ENCODE measurements at places on chromosomes 7 and 10.

DNA sequence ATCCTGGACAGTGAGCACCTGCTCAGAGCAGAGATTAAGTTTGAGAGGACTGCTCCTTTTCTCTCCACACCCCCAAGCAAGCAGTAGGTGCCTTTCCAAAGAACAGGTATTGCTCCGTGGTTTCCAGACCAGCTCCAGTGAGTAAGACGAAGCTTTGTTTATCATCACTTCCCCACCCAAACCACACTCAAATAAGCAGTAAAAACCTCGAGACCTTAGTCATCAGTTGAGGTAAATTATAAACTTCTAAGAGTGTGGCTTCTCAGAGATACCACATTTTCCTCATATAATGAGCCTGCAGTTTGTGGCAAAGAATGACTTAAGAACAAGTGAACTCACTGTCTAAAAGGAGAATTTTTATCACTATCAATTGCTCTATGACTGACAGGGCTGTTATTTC, 50.0 kb upstream of the GRB10 start:
- no peak for DNase-seq

DNA sequence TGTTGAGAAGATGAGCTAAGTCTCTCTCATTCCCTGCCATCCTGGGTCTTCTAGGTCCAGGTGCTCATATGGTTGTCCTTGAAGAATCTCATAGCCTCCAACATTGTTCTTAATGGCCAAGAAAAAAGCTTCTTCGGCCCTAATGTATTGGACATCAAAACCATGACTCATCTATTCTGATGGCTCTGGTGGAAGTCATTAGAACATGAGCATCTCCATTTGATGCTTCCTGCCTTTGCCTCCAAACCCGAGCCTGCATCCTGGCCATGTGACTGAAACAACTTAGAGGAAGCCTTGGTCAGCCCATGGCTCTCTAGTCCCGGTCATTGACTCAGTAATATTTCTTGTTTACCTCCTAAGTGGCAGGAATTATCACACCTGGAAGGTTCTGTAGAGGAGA, 264.1 kb upstream of the FZD8 start:
- no peak for DNase-seq

GRCh38 chr10:26367771-26368170, 70.4 kb upstream of the APBB1IP start:
- peak; percentile 20 for DNase-seq

GRCh38 chr10:78960316-78960800, 108.4 kb upstream of the ZMIZ1 start:
- DNase-seq: no peak

GRCh38 chr7:96380111-96380512, 58.2 kb upstream of the SLC25A13 start:
- DNase-seq: no peak

DNA sequence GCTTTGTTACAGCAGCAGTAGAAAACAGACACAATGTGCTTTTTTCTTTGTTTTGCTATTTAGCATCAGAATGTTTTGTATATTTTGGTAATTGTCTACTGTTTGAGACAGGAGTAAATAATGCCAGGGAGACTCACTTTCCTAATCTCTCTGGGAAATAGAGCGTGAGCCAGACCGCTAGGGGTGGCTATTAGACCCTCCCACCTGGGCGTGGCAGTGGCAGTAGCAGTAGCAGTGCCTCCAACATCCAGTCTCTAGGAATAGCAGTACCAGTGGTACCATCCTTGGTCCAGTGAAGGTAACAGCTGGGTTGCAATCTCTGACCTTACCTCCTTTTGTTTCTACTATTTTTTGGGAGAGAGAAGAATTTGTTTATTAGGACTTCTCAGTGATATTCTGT, 165.7 kb upstream of the MAGI2 start:
- no peak for DNase-seq

GRCh38 chr10:14975672-14976273, 16.6 kb downstream of the MEIG1 start:
- no peak for DNase-seq

GRCh38 chr7:105209870-105210269, 178.9 kb downstream of the SRPK2 start:
- DNase-seq: no peak

DNA sequence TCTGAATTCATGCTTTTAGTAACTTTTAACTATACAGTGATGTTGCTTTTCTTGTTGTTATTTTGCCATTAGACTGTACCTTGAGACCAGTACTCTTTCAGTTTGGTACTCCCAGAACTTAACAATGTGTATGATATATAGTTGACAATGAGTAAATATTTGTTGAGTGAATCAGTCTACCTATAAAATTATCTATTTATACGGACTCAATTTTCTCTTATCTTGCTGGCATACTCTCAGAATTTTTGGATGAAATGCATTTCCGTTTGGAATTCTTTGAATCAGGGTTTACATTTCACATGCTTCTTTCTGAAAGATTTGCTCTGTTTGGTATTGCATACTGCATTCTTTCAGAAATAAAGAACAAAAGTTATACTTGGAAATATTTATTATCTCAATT, 47.8 kb upstream of the LRRC17 start:
- DNase-seq: no peak

- no peak for DNase-seq
Measured at GRCh38 chr7:2640482-2640830, 8.7 kb downstream of the TTYH3 start.

DNA sequence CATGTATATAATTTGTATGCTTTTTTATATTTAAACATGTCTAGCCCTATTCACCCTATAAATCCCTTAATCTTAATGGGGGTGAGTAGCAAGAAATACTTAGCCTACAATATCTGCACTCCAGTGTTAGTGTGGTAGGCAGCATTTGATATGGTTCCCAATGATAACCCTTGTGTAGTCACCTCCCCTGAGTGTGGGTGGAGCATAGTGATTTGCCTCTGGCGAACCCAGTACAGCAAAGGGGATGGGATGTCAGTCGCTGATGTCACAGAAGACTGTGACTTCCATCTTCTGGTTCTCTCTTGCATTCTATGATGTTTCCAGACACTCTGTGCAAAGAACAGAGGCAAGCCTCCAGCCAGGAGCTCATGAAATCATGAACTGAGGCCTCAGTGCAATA, 211.2 kb downstream of the CRPPA start:
- DNase-seq: no peak

DNA sequence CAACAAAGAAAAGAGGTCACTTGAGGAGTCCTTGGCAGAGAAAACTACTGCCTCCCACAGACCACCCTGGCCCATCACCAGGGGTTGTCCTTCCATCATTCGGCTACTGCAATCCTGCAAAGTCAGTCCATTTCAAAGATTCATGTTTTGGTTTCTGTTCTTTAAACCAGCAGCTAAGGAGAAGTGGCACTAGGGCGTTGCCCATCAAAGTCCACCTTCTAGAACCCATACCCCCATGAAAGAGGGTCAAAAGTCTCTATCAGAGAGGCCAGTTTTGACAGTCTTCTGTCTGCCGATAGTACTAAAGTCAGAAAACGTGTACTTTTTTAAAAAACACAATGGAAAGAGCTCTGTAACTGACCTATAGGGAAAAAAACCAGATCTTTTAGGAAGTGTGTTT, 14.4 kb downstream of the CCDC6 start:
- DNase-seq: no peak

DNA sequence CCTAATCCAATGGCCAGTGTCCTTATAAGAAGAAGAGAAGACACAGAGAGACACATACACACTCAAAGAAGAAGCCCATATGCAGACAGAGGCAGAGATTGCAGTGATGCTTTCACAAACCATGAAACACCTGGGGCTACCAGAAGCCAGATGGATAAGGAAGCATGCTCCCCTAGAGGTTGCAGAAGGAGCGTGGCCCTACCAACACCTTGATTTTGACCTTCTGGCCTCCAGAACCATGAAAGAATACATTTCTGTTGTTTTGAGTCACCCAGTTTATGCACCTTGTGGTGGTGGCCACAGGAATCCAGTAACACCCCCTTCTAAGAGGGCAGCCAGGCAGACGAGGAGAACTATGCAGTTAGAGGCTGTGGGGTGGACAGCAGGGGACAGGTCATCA, 43.5 kb downstream of the AOC1 start:
- no peak for DNase-seq

GRCh38 chr7:7719236-7719635, 829 bp upstream of the RPA3 start:
- no peak for DNase-seq

DNA sequence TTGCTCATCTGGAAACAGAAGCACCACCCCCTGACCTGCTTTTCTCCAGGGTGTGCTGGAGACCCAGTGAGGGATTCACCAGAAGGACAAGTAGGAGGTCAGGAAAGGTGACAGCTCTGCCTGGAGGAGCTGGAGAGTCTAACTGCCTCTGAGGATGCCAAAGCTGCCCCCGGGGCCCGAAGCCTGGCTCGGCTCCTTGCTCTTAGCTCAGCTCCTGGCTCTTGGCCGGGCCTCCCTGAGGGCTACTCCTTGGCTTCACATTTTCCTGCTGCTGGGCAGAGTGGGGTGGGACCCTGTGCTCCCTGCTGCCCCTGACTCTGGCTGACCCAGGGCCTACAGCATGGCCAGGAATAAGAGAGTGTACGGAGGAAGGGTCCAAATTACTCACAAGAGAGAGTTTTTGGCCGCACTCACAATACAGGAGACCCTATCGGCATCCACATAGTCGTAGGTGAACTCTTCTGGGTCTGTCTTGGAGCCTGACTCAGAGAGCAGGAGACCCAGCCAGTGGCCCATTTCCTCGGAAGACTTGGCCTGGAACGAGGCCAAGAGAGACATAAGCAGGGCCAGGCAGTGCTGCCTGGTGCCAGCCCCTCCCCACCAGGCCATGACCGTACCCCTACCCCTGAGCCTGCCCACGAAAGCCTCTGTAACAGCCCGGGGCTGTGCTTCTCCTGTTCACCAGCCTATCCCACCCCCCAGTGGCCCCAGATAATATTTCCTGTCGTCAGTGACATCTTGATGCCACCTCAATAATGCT, 63.1 kb downstream of the VWA2 start:
- no peak for DNase-seq

GRCh38 chr7:98400542-98401340, at the start of gene BAIAP2L1:
TSS of gene BAIAP2L1 (minus strand) at chr7:98401090. CDS start at chr7:98400852, 238 bp downstream.
- peak; percentile 82 for DNase-seq

DNA sequence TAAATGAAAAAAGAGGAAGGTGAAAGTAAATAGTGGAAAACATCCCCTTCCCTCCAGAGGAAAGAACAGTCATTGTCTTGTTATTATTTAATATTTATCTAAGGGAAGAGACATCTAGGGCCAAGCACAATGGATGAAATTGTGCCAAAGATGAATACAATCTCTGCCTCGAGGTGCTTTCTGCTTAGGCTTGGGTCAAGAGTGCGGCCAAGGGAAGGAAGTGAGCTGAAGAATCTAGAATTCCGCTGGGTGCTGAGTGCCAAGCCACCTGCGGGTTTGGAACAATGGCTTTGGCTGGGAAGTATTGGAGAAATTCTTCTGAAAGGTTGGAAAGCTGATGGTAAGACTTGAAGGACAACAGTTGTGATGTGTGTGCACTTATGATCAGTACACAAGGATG, 531.3 kb upstream of the FZD8 start:
- DNase-seq: no peak

GRCh38 chr7:128366300-128366699, 4.8 kb upstream of the PRRT4 start:
- DNase-seq: no peak

DNA sequence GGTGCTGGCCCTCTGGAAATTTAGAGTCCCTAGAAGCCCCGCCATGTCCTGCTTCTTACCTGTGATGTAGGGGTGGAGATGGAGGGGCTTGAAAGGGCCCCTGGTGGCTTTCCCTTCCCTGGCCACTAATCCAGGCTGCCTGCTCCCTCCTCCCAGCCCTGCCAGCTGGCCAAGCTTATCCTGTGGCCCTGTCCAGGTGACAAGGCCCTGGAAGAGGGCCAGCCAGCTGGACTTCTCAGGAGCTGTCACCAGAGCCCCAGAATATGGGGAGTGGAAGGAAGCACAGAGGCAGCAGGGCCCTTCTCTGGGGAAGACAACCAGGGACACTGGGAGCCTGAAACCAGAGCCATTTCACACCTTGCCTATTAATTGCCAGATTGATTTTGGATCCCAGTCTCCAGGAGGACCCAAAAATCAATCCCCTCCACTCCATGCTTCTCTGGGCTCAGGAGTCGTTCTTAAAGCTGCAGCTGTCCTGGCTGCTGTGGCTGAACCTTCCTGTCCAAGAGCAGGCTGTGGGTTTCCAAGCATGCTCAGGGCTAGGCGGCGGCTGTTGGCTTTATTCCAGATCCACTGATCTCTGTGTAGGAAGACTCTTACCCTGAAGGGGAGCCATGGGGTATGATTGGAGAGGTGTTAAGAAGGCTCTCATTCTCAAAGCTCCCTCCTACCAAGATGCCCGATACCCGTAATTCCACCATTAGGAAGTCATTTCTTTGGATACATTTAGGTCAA, 52.6 kb upstream of the PCBD1 start:
- no peak for DNase-seq

GRCh38 chr10:13716081-13717071, 129.6 kb downstream of the PRPF18 start:
- no peak for DNase-seq

- no peak for DNase-seq
Measured at GRCh38 chr10:16242859-16243613, 193.8 kb upstream of the PTER start.

GRCh38 chr10:9149134-9149533, 1094.6 kb downstream of the GATA3 start:
- no peak for DNase-seq

- no peak for DNase-seq
Measured at GRCh38 chr7:155375337-155376277, 77.9 kb downstream of the INSIG1 start.

- DNase-seq: no peak
Measured at GRCh38 chr10:32054094-32054493, 2.1 kb downstream of the KIF5B start.

DNA sequence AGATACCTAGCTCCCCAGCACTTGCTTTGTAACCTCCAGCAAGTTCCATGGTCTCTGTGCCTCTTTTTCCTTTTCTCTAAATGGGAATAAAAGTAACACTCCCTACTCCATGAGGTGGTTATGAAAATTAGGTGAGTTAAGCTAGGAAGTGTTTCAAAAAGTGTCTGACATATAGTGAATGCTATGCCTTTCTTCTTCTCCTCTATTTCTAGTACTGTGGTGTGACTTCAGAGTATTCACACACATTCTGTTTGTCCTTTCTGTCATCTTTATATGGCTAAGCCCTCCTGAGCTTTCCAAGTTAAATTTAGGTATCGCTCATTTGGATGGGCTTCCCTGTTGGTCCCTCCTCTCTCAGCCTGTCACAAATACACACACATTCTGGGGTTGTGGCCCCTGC, 229.7 kb downstream of the EXOC4 start:
- DNase-seq: no peak

DNA sequence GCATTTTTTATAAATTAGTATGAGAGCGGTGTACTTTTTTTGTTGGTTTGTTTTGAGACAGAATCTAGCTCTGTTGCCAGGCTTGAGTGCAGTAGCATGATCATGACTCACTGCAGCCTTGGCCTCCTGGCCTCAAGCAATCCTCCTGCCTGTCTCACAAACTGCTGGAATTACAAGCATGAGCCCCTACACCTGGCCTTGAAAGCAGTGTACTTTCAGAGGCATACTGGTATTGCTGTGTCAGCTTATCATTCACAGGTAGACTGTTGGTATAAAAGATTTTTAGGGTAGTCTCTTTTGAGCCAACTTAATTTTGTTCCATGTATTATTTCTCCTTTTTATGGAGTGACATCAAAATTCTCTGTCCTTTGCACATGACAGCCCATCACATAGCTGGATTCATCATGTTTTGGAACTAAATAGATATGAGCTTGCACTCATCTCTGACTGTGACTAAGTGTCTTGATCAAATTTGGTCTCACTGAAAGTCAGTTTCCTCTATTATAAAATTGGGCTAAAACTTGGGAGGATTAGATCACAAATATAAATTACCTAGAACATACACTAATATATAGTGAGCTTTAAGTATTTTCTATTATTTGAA, 12.4 kb downstream of the GNAT3 start:
- DNase-seq: no peak

GRCh38 chr10:33193701-33194521, 140.6 kb downstream of the NRP1 start:
- DNase-seq: no peak
